HS-27A (cell line): ENCODE measurements at places on chromosomes 7 and 10.

DNA sequence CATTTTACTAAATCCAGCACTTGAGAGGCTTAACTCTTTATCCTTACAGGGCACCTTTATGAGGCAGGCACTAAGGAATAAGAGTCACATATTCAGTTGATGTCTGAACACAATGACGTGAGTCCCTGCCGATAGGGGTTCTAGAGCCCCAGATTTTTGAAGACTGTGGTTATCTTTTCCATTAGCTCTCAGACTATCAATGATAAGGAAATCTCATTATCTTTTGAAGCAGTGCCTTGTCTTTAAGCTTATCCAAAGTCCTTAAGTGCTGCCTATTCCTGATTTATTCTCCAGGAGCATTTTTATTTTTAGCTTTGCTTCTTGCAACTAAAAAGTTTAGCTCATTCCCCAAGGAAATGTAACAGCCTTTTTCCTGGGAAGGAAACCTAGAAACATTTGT lies 444.1 kb upstream of the LRRN3 start:
- DNase-seq, result no peak

GRCh38 chr7:105429746-105430612 lies 41.3 kb upstream of the SRPK2 start:
- no peak for DNase-seq

DNA sequence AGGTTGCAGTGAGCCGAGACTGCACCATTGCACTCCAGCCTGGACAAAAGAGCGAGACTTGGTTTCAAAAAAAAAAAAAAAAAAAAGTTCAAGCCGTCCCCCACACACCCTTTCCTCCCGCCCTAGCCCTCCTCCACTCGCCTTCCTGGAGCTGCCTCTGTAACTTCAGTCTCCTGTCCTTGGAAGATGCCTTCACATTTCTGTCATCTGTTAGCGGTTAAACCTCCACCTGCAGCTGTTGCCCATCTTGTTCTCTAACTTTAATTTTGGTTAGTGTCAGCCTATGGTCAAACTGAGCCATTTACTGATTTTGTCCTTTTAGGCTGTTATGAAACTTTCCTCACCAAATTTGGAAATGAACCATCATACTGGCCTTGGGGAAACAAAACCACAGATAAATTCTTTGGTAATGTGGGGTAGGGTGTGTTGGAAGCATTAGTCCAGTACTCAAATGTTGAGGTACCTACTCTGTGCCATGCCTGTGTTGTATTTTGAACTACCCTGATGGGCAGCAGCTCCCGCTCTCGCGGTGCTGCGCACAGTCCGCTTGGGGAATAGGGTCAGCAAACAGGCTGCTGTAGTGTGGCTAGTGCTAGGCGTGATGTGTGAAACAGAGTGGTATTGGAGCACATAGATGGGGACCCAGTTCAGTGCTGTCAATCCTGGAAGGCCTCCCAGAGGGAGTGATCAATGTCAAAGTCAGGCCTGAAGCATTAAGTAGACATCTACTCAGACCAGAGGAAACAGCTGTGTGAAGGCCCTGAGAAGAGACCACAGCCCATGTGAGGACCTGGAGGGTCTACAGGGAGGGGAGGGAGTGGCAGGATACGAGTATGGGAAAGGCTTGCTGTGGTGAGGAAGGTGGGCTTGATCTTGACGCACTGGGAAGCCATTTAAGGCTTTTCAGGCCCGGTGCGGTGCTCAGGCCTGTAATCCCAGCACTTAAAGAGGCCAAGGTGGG lies 26.9 kb downstream of the SFXN4 start:
- no peak for DNase-seq

DNA sequence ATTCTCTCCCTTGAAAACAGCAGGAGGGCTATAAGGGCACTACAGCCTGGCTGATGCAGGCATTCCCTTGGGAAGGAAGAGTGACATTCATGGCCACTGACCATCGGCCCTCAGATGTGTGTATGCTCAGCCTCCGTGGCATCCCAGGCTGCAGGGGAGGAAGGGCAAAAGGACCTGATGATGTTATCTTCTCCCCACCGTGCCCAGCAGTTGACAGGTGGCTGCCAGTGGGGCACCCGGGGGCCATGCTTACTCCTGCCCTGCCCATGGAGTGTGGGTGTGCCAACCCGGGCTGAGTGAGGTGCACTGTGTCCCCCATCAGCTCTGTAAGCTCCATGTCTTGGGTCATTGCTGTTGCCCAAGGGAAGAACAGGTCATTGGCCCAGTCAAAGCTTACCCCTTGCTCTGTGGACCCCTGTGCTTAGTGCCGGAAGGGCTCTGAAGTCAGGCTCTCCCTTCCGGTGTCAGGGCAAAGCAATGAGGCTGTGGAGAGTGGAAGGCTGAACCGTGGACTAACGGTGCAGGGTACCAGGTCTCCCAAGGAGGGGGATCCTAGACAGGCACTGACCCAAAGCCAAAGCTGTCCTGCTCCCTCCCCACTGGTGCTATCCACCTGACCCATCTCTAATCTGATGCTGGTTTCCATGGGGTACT lies 92.2 kb downstream of the CCDC3 start:
- no peak for DNase-seq

DNA sequence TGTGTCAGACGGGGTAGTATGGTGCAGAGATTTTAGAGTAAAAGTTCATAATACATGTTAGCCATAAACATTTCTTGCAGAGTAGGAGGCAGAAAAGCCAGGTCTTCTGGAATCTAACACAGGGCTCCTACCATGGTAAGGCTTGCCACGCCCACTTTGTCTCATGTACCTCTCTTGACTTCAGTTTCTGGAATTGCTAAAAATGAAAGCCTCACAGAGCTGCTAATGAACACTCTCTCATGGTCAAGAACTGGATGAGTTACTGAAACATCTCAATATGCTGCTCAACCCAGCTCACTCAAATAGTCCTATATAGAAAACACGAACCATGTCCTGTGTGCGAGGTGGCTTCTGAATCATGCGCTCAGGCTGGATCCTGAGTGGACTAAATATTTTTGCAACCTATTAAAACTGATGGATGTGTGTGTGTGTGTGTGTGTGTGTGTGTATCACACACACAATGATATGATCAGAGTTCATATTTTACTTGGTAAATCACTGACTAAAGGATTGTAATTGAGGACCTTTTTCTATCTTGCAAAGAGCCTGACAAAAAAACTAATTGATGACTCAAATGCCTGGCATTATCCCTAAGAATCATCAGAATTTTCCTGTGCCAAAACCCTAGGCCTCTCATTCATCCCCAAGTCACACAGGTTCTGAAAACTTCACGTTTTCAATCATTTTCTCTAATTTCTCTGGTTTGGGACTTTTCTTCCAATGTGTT lies 1306.6 kb downstream of the XPNPEP1 start:
- no peak for DNase-seq

GRCh38 chr10:114311023-114311422 lies 72.0 kb downstream of the VWA2 start:
- no peak for DNase-seq

DNA sequence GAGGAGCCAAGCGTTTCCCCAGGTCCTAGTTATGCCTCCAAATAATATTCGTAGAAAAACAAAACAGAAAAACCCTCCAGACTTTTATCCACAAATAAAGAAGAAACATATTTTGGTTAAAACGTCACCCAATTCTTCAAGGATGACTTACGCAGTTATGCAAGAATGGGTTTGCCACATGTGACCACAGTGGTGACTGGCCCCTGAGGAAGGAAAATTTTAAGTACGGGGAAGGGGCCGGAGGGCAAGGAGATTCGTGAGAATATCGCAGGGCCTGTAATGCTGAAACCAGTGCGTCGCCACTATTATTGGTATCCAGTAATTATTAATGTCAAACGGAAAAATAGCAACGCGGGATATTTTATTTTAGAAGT lies 537 bp upstream of the MRPS24 start:
- peak; percentile 70 for DNase-seq

GRCh38 chr10:15542817-15543216 lies 171.7 kb upstream of the FAM171A1 start:
- DNase-seq, result no peak

- DNase-seq, result no peak
These were observed 71.4 kb downstream of the SGMS1 start for GRCh38 chr10:50552308-50552707.

DNA sequence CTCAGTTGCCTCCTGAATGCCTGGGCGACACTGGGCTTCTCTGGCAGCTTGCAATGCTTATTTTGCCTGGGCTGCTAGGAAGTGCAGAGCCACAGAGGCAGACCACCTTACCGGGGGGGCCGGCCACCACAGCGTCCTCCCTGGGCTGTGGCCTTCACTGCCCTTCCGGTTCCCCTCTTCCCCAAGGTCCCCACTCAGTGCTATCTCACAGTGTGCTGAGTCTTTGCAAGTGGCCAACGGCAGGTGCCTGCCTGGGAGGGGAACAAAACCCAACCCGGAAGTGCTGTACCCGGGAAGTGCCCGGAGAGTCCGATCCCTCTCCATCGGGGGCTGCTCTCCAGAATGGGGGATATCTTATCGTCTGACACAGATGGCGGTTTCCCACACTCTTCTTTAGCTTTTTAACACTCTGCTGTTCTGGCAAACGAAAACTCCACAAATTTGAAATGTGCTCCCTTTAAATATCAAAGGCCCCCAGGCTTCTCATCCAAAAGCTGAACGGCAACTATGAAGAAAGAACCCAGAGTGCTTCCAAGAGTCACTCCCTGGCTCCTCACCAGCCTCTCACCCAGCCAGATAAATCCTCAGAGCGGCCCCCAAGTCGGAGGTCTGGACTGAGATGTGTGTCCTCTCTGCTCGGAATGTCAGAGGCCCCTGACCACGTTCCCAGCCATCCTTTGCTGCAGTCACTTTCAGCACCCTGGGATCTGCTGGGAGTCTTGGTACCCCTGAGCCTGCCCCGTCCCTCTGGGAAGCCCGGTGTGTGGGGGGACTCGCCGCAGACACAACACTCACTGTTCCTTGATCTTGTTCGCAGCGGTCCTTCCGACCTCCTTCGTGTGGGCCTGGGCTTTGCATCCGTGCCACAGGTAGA lies 165.1 kb downstream of the SVIL start:
- no peak for DNase-seq

DNA sequence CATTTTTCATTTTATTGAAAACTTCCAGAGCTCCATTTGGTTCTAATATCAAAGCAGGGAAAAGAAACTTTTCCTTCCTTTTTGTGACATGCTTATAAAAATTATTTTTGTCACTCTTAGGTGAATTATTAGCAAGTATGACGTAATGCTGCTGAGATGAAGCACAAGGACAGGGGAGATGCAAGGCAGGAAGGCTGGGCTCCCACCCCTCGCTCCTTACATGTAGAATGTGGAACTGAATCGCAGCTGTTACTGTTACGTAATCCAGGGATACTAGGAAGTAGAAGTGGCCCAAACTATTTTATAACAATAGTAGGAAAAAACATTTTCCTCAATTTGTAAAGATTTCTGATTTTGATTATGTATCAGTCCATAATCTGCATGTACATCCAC lies 17.1 kb upstream of the GTPBP4 start:
- DNase-seq, result no peak

- no peak for DNase-seq
These were observed 1.7 kb downstream of the HYCC1 start for GRCh38 chr7:23012186-23012585.
